ENCODE measurements at places on chromosomes 16 and 17.

DNA sequence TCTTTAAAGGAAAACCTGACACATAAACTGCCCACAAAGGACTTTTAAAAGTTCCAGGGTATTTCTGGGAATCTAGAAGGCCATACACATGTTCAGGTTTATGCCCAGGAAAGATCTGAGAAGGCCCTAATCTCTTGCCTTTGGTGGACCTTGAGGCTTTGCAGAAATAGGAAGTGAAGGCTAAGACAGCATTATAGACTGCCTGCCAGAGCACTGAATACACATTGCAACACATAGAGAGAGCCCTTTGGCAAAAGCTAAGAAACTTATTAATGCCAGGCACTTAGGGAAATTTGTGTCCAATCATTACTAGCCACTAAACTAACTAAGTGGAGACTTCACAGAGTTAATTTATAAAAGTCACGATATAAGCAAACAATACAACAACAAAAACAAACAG lies 70.4 kb downstream of the MMD start:
- DNase-seq, result peak; percentile 5

- no peak for DNase-seq
These were observed 90.3 kb downstream of the KATNIP start for GRCh38 chr16:27640277-27640600.

- no peak for DNase-seq
These were observed 76.7 kb downstream of the RNF213 start for GRCh38 chr17:80337195-80337895.

DNA sequence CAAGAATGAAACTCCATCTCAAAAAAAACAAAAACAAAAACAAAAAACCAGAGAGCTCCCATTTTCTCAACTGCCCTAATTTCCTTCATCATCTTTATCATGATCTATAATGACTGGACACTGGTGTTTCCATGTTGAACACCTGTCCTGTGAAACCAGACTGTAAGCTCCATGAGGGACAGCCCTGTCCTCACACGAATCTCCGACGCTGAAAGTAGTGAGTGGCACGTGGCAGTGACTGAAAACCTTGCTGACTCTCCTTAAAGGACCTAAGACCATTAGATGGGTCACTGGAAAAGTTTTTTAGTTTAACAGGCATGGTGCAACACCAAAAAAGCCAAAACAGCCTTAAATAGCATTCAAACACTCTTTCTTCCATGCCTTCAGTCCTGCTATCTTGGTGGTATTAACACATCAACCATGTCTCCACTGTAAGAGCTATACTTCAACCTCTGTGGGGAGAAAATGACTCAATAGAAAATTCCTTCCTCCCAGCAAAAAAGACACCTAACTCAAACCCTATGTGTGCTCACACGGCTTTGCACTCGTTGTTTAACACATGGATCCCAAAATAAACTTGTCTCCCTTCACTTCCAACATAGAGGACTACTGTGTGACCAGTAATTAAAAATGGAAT lies 8.3 kb downstream of the AXIN2 start:
- no peak for DNase-seq

DNA sequence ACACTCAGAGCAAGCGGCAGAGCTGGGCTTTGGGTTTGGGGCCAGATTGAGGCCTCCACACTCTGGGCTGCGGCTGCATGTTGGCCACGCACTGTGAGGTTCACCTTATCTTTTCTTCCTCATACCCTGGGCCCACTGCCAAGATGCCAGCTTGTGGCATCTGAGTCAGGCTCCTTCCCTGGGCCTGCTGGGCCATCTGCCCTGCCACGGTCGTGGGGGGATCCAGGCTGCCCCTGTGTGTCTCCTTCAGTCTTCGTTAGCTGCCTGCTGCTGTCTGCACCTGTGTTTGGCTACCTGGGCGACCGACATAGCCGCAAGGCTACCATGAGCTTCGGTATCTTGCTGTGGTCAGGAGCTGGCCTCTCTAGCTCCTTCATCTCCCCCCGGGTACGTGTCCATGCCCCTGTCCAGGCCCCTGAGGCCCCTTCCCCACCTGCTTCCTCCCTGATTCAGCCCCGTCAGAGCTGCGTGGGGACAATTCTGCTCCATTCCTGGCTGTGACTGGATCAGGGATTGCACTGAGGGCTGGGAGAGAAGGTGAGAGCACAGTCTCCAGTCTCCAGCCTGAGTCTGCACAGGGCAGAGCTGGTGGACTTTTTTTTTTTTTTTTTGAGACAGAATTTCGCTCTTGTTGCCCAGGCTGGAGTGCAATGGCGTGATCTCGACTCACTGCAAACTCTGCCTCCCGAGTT lies 11.2 kb downstream of the SPNS3 start:
- peak; percentile 70 for DNase-seq

- peak; percentile 50 for DNase-seq
These were observed 59.8 kb downstream of the BAIAP2 start for GRCh38 chr17:81094509-81095382.

DNA sequence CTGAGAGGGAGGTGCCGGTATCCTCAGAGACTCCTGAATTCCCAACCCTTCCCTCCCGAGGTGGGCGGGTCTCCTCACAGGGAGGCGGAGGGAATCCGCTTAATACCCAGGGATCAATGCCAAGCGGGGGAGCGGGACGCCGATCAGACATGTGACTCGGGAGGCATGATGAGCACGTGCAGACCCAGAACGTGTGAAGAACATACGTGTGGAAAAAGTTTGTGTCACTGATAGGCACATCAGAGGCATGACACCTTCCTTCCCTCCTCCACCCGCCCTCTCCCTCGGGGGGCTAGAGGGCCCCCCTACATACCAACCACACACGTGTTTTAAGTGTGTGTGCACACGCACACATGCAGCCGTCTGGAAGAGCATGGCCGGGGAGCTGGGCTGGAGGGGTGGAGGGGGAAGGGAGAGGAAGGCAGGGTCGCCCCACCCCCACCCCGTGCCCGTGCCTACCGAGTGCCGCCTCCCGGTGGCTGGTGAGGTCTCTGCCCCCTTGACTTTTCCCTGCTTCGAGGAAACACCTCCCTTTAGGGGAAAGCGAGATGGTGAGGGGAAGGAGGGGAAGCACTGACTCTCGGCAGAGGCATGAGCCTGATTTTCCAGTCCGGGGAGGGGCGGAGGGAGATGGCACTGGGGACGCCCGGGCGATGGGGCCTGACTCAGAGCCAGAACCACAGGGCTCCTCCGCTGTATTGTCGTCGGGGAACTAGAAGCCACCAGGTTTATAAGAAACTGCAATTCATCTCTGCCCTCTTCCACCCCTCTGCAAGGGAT lies 12.1 kb upstream of the TBX21 start:
- no peak for DNase-seq

GRCh38 chr17:64504769-64505339 lies 1.2 kb downstream of the DDX5 start:
- no peak for DNase-seq

- no peak for DNase-seq
These were observed 6.7 kb downstream of the FOXL1 start for GRCh38 chr16:86584726-86585721.

DNA sequence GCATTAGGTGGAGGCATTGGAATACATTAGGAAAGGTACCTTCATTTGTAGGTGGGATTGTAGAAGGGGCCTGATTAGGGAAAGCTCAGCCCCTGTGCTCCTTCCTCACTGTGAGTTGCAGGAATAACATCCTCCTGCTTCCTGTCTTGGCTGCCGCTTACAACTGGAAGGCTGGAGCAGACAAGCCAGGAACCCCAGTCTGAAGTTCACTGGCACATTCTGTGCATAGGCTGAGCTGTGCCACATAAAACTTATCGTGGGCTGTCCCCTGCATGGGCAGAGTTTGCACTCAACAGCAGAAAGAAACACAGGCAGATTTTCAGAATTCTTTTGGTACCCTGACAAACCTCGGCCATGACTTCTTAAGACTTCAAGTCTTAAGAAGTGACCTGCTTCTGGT lies 200.1 kb downstream of the SALL1 start:
- no peak for DNase-seq
